ENCODE measurements at places on chromosomes 4 and X.

- DNase-seq = no peak
These were observed 56.2 kb upstream of the MAPK10 start for GRCh38 chr4:86416081-86416480.

DNA sequence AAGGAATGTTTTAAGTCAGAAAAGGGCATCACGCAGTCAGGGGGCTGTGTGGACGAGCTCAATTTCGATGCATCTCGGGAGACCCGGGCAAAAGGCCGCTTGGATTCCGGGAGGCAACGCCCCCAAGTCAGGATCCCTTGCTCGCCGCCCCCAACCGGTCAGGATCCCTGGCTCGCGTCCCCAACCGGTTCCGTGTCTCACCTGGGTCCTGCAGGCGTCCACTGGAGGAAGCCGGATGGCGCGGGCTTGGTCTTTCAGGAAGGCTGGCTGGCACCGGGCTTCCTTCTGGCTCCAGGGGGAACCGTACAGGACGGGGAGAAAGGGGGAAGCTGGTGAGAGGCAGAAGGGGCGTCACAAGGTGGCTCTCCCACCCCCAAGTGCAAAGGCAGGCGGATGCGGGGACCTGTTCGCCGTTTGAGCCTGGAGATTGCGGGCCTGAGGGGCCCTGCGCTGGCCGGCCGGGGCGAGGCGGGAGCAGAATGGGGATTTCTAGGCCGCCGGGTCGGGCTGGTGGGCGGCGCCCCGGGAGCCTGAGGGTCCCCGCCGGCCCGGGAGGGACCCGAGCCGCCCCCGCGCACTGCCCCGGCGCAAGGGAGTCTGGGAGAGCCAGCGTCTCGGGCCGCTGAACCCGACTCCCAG is 84.7 kb downstream of the HPRT1 start:
- DNase-seq = no peak

- DNase-seq = no peak
These were observed 108.3 kb downstream of the LHFPL1 start for GRCh38 chrX:112571388-112571787.

DNA sequence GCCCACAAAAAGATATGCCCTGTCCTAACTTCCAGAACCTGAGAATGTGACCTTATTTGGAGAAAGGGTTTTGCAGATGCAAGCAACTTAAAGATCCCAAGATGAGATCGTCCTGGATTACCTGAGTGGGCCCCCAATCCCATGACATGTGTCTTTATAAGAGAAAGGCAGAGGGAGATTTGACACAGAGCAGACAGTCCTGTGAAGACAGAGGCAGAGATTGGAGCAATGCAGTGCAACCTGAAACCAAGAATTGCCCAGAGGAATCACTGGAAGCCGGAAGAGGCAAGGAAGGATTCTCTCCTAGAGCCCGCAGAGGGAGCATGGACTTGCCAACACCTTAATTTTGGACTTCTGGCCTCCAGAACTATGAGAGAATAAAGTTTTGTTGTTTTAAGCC is 171.5 kb downstream of the SMIM20 start:
- DNase-seq = no peak

GRCh38 chr4:139675651-139676050 is 10.0 kb downstream of the MGST2 start:
- no peak for DNase-seq

- no peak for DNase-seq
These were observed 26.1 kb upstream of the EREG start for GRCh38 chr4:74338792-74339333.

DNA sequence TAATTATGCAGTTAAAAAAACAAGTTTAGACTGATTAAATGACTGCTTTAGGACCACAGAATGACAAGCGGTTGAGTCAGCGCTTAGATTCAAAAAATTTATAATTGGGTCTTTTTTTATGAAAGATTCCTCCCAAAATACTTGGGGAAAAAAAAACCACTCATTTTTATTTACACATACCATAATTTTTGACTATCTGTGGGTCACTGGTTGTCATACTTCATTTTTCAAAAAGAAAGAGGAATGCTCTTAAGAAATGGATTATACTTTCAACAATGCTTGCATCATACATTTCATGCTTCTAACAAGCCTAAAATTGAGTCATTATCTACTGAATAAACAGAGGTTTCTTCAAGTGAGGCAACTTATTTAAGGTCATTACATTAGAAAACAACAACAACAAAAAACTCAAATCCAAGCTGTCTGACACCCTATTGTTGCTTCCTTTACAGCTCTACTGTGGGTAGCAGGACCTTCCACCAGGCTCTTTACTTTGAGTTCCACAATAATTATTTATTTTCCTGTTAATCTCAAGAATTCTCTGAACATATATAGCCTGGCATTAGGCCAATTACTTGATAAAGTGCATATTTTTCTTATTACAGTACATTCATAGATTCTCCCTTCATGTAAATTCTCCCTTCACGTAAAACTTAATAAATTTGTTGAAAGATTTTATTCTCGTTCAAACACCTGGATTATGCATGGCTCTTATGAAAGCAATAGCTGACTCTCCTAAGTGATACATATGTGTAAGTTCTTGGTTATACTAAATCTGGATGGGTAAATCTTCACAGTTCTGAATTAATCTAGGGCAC is 445.5 kb downstream of the PCDH10 start:
- no peak for DNase-seq

- no peak for DNase-seq
These were observed 398.2 kb upstream of the DIPK2B start for GRCh38 chrX:45598861-45599260.

DNA sequence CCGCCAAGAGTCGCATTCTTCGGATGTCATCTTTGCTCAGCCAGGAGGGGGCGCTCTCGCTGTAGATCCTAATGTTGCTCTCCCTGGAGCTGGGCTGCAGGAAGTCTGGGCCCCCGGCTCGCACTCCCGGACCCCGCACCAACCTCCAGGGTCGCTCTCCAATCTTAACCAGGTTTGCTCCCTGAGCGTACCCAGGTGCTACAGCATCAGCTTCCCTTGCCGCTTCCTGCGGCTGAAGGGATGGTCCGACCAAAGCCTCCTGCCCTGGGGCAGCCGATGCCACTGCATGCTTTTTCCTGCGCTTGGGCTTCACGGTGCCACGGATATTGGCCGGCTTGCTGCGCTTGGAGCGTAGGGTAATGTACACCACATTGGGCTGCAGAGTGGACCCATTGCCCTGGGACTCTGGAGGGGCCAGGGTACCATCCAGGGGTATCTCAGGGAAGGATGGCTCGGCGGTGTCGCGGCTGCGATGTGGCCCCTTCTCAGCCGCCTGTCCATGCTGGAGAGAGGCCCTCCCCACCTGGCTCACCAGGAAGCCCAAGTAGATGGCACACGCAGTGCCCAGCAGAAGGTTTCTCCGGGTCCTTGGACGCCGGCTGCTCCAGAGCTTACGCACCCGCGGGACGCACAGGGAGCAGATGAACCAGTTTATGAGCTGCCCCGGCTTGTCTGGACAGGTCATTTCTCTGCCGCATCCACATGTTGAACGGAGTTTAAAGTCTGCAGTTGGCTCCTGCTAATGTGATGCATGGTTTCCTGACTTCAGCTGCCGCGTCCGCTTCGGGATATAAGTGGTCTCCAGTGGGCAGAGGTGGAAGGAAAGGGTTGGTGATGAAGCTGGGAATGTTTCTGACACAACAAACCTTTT is 1.9 kb downstream of the GASK1B start:
- DNase-seq = no peak

DNA sequence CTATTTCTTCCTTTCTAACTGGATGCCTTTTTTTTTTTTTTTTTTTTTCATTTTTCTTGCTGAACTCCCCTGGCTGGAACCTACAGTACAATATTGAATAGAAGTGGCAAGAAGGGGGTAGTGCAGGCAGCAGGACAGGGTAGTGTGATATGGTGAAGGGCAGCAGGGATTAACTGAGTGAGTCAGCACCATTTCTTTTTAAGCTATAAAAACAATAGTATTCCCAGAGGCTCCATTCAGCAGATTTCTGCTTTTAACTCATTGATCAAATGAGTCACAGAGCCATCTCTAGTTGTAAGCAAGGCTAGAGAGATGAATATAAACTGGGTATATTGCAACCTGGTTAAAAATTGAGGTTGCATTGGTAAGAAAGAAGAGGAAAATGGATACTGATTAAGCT is 53.6 kb upstream of the SETD7 start:
- no peak for DNase-seq

GRCh38 chrX:153624196-153625091 is 22.6 kb upstream of the DUSP9 start:
- no peak for DNase-seq

GRCh38 chr4:68724426-68724825 is 54.0 kb upstream of the UGT2B15 start:
- DNase-seq = no peak

- DNase-seq = peak; percentile 73
These were observed 73.1 kb downstream of the PALLD start for GRCh38 chr4:168569931-168570276.

DNA sequence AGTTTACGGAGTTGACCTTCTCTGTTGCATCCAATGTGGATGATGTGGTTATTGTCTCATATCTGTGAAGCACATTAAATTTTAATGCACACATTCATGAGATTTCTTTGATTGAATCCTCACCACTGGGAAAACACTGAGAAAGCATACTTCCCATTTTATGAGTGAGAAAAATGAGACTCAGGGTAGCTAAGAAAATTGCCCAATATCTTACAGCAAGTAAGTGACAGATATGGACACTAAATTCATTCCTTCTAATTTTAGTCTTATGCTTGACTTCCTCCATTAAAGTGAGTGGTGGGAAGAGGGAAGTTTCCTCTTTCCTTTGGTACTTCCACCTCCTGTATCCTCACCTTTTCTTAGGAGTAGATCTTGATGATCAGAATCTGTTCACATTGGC is 504.8 kb upstream of the BOD1L1 start:
- no peak for DNase-seq

DNA sequence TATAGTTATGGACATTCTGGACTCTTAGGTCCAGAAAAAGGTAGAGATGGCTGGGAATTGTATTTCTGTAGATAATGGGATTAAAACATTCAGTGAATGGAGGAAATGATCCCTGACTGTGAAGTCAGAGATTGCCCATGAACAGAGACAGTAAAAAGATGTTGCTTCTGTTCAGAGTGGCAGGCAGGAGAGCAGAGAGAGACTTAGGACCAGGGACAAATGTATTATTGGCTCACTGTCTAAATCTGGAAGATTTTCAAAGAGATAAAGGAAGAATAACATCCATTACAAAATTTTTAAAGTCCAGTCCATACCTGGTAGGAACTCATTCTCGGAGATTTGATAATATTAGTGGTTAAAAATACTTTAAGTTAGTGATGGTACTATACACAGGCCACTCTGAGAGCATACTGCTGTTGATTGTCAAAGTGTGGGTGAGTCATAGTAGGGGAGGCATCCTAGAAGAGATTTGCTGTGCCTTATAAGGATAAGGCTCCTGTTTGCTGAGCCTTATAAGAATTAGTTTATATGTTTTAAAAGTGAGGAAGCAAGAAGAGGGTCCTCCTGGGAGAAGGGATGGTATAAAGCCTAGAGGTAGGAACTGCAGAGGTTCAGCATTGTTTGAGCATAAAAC is 53.0 kb downstream of the JADE3 start:
- no peak for DNase-seq

DNA sequence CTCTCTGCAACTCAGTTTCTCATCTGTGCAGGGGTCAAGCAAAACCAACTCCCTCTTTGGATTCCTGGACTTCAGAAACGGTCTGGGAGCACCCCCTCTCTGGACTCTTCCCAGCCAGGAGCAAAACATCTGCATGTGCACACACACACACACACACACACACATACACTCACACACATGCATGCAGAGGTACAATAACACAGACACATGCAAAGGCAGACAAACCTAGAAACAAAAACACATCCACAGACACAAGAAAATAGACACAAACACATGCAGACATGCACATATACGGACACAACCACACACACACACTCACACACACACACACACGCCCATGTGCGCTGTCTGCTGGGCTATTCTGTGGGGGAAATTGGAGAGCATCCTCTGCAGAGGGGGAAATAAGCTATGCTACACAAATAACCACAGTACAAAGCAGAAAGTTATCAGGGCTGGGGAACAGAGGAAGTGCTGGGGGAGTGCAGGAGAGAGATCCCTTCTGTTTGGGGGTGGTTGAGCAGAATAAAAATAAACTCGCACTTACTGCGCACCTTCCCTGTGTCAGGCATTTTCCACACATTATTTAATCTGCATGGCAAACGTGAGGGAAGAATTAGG is 19.9 kb downstream of the IQSEC2 start:
- no peak for DNase-seq

GRCh38 chr4:14865804-14866203 is 136.5 kb upstream of the CPEB2 start:
- no peak for DNase-seq

GRCh38 chrX:65241059-65241721 is 264.9 kb upstream of the ZC4H2 start:
- no peak for DNase-seq

GRCh38 chrX:43345166-43345565 is 310.9 kb upstream of the MAOA start:
- DNase-seq = no peak

GRCh38 chrX:45353456-45353855 is 152.8 kb upstream of the DIPK2B start:
- no peak for DNase-seq

GRCh38 chrX:21711129-21711847 is 46.6 kb downstream of the SMPX start:
- no peak for DNase-seq

GRCh38 chrX:130211415-130212186 is 39.8 kb downstream of the RAB33A start:
- DNase-seq = no peak

GRCh38 chr4:10347281-10347795 is 109.9 kb downstream of the ZNF518B start:
- no peak for DNase-seq

DNA sequence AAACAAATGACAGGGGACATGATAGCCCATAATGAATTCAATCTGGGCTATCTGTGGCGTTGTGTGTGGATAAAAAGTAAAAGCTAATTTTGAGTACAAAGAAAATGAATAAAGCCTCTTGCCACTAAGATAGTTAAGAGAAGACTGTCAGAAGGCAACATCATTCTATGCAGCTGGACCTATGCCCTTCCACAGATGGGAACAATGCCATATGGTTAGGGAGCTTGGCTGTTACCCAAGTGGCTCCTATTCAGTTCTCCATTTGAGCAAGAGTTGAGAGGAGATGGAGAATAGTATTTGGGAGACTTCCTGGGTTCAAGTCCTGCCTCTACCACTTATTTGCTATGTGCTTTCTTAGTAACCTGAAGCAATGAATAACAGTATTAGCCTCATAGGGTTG is 107.7 kb downstream of the ANXA3 start:
- DNase-seq = no peak

GRCh38 chr4:173415885-173416653 is 17.2 kb upstream of the SCRG1 start:
- no peak for DNase-seq

DNA sequence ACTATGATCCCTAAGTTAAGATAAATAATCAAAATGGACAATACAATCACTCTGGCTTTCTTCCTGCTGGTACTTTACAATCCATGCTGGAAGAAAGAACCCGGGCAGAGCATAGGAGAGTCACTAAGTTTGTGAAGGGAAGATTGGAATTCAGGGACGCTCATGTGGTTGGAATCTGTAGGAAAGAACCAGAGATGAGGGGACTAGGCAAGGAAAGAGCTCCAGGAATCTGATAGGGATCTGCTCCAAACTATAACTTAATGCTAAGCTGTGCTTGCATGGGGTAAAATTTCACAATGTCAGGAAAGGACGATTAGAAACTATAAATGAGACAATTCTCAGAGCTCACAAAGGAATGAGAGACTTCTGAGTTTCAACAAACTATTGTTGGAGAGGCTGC is 167.5 kb downstream of the ADGRA3 start:
- DNase-seq = no peak

- DNase-seq = no peak
These were observed 911.8 kb downstream of the CENPC start for GRCh38 chr4:66633477-66633876.
